ENCODE measurements at places on chromosomes 7 and 10. TPM values are rescaled to one million over a fixed set of nuclear protein-coding genes. Genes with fewer than 3 reads are reported as not detected.

- DNase-seq = no peak
These were observed 110.1 kb downstream of the INHBA start for GRCh38 chr7:41592794-41593193.

DNA sequence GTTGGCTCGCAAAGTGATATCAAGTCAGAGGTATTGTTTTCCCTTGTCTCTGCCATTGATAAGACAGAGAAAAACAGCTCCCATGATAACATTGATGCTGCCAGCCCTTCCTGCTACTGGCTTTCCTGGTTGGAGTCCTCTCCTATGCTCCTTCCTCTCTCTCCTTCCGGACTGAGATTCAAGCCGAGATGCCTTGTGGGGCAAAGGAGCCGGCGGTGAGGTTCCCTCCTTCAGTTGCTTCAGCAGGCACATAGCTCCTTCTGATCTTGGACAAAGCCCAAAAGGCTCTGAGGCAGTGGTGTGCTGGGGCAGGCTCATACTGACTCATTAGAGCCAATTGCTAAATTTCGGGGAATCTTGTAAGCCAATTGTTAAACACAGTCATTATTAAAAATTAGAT is 8.8 kb upstream of the ZCCHC24 start:
- DNase-seq = no peak

- no peak for DNase-seq
These were observed 12.6 kb downstream of the ALOX5 start for GRCh38 chr10:45386657-45387056.

DNA sequence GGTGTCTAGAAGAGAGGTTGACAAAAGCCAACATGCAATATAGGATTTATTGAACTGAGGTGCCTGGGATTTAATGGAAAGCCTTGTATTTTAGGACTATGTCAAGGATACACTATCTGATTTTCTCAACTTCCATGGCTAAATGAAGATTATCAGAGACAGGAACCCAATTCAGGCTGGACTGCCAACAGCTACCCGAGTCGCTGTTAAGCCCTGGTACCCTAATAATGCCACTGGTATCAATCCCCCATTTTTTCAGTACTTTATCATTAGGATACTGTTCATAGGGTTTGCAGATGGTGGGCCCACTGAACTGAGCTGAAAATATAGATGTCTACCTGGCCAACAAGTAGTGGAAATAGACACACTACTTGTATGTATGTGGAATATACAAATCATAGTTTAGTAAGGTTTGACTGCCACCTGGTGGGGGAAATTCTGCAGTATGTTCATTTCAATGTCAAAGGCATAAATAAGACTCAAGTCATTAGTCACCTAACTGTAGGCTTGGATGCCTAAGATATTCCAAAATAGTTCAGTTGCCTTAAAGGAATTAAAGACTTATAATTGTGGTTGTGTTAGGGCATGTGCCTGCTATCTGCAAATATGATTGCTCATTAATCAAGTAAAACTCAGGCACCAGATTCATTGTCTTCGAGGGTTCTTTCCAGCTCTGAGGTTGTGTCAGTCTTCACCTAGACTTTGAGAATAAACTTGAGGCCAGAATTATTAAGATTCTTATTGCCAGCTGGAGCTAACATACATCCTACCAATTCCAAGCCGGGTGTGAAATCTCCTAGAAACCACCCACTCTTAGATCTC is 34.1 kb upstream of the NOBOX start:
- DNase-seq = peak; percentile 67

DNA sequence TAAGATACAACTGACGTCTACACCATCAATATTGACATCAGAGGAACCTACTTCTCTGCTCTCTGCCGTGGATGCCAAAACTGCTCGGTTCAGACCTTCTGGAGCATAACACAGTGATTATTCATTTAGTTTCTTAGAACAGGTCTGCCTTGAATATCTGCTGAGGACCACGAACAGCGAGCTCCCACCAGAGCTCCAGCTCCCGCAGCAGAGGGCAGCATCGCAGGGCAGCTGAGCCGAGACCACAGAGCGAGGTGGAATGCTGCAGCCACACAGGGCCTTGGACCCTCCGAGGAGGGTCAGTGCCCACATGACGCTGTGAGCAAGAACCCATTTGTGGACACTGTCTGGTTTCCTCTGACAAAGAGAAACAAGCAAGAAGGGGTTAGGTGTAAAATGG is 6.8 kb downstream of the VIPR2 start:
- no peak for DNase-seq

- DNase-seq = no peak
These were observed 119.4 kb upstream of the CACUL1 start for GRCh38 chr10:118874171-118874570.

DNA sequence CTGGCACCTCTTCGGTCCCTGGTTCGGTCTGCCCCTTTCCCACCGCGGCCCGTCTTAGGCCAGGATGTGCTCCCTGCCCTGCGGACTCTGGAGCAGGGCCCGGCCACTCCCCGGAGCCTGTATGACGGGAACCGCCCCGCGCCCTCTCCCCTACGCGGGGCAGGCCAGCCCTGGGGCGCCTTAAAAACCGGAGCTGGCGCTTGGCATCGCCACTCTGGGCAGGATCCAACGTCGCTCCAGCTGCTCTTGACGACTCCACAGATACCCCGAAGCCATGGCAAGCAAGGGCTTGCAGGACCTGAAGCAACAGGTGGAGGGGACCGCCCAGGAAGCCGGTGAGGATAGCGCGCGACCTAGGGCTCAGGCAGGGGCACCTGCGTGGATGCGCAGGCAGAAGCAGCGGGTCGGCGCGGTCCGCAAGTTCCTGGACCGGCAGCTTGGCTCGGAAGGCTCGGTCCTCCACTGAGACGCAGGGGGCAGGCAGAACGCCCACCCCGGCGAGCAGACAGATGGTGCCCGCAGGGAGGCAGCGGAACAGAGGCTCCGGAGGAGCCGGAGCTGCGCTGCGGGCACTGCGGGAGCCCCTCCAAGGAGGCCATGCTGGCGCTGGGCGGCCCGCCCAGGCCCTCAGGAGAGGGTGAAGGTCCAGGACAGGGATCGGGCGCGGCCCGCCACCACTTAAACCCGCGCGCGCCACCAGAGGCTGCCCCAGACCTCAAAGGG is at the start of gene ADIRF:
ADIRF (plus strand) TSS at position 212 of the 723 bp plus-strand sequence; CDS start at position 275, 63 bp downstream.
- DNase-seq = no peak

GRCh38 chr10:121900443-121901174 is 27.2 kb downstream of the ATE1 start:
- peak; percentile 72 for DNase-seq

- DNase-seq = no peak
These were observed 27.7 kb downstream of the MGMT start for GRCh38 chr10:129494740-129495139.

GRCh38 chr7:103632972-103633371 is 187.0 kb upstream of the SLC26A5 start:
- no peak for DNase-seq

DNA sequence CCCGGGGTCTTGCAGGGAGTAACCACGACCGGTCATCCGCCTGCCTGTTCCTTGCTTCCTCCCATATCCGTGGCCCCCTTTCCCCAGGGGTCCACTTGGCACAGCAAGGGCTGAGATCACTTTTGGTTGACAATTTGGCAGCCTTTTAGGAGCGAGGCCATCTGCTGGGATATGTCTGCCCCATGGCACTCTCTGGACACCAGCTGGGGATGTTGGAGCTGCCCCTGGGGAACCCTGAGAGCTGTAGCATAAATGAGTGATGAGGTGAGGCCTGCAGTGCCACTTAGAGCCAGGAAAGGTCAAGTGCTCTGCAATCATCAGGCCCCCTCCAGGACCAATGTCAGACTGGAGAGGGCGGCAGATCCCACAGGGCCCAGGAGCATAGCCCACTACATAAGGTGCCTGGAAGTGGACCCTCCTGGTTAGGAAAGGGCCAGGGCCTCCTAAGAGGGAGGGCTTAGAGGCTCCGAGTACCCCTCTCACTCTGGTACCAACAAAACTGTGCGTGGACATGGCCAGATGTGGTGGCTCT is 92.1 kb downstream of the HIP1 start:
- no peak for DNase-seq

DNA sequence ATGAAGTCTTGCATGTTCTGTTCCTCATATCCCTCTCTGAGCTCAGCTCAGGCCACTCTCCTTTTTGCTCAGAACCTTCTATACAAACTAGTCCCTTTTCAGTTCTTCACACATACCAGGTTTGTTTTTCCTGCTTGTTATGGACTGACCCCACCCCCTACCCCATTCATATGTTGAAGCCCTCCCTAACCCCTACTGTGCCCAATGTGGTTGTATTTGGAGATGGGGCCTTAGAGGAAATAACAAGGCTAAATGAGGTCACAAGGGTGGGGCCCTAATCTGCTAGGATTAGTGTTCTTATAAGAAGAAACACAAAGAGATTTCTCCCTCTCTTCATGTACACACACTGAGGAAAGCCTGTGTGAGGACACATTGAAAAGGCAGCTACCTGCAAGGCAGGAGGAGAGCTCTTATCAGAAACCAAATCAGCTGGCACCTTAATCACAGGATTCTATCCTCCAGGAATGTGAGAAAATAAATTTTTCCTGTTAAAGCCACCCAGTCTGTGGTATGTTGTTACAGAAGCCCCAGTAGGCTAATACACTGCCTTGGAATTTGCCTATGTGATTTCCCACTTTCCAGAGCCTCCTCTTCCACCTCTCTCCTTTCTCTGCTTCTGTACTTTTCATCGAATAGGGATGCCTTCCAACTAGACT is 67.3 kb upstream of the DNAJB12 start:
- no peak for DNase-seq

- DNase-seq = no peak
These were observed 158.5 kb downstream of the LHFPL3 start for GRCh38 chr7:104486931-104487330.

DNA sequence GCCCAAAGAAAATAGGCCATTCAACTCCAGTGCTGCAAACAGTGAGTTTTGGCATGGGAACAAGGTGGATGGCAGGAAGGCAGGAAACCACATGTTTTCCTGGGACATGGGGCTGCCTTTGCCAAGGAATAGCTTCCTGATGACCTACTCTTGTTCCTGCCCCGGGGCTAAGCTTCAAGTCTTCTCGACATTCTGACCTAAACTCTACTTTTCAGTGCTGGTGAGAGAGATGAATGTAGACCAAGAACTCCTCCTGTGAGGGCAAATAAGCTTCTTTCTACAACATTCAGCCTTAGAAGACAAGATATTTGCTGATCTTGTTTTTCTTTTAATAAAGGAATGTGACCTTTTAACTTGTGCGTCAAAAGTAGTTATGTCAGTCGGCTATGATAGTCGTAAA is 199.0 kb downstream of the GPR37 start:
- DNase-seq = no peak

DNA sequence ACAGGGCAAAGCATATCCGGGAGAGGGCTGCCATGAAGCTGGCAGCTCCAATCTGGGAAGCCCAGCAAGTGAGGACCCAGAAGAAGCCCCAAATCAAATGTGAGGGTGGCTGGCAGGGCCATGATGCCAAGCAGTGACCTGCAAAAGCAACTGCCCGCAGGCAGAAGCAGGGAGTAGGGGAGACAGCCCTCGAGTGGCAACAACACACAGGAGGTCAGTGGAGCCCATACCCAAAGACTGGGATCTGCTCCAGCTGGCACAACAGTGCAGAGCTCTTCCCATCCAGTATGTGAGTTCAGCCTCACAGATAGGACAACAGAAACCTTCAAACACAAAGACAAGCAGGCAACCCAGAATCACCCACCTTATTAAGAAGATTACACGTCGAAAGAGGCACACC is 45.0 kb downstream of the GRID1 start:
- no peak for DNase-seq

The EGFR gene
- polyA plus RNA-seq = 31.0 TPM

The CCDC172 gene
- not detected for polyA plus RNA-seq

The PLAU gene
- polyA plus RNA-seq = 29.5 TPM

The RPEL1 gene
- 0.14 TPM for polyA plus RNA-seq

The SLC13A1 gene
- polyA plus RNA-seq = 21.0 TPM

The WNT16 gene
- polyA plus RNA-seq = not detected

The ZNF22 gene
- polyA plus RNA-seq = 91.9 TPM

The STEAP1 gene
- 1.7 TPM for polyA plus RNA-seq

The CAMK2B gene
- polyA plus RNA-seq = 2.6 TPM

The SFRP4 gene
- 2.1 TPM for polyA plus RNA-seq

The TET1 gene
- polyA plus RNA-seq = 15.1 TPM

The GBX1 gene
- polyA plus RNA-seq = not detected

Data from left renal pelvis (tissue), 4 donors.